Temporal lobe (tissue), 4 donors: ENCODE measurements at places on chromosomes 6 and 20. TPM values are rescaled to one million over a fixed set of nuclear protein-coding genes. Genes with fewer than 3 reads are reported as not detected.

The ABCF1 gene
- 17.7 TPM for total RNA-seq

The TRIM10 gene
- 0.25 TPM for total RNA-seq

The B3GALT4 gene
- 4.2 TPM for total RNA-seq

The TFAP2D gene
- 0.49 TPM for total RNA-seq

The HCRTR2 gene
- total RNA-seq, result 13.3 TPM

The DUSP15 gene
- 4.4 TPM for total RNA-seq

The CST9 gene
- not detected for total RNA-seq

The LY6G6D gene
- 0.74 TPM for total RNA-seq

The ARID1B gene
- total RNA-seq, result 77.7 TPM

The LYRM2 gene
- total RNA-seq, result 16.7 TPM

The HLA-DQB2 gene
- not detected for total RNA-seq

The PHACTR3 gene
- 31.0 TPM for total RNA-seq
